Endothelial cell of umbilical vein (primary cell): ENCODE measurements at places on chromosomes 3 and 15. TPM values are rescaled to one million over a fixed set of nuclear protein-coding genes. Genes with fewer than 3 reads are reported as not detected.

DNA sequence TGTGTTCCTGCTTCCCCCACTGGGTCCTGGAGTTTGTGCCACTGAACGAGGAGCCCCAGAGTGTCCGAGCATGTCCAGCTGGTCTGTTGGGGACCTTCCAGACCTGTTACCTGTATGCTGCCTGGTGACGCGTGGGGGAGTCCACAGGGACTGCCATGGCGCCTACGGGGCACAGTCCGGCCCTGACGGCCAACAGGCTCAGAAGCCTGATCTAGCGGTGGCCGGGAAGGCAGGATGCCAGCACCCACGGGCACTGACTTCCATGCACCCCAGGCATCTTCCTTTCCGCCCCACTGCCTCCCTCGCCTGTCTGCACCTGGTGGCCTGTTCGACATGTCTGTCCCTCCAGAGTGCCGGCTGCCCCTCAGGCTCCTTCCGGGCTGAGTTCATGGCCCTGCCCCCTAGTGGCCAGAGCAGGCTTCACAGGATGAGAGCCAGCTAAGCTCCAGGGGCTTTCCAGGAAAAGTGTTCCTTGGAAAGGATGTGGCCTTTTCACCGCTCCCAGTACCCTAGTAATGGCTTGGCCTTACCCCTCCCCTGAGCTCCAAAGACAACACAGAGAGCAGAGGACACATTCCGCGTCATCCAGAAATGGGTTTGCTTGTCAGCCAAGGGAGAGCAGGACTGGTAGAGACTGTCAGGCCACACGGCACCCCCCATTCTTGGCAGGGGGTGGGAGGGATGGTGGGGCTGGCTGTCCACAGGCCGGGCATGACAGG lies 35.7 kb downstream of the NGRN start:
- DNase-seq, result peak; percentile 32

- no peak for DNase-seq
Observed at GRCh38 chr3:136685882-136686281, 66.3 kb downstream of the STAG1 start.

GRCh38 chr3:161745741-161746140 lies 249.1 kb downstream of the OTOL1 start:
- no peak for DNase-seq

Gene SPTBN5
- 19.0 and 19.2 TPM in 2 replicates for total RNA-seq

Gene CISH
- 2.2 and 2.5 TPM in 2 replicates for total RNA-seq
